Umbilical cord (tissue), 2 donors: ENCODE measurements at places on chromosomes 6 and 20. TPM values are rescaled to one million over a fixed set of nuclear protein-coding genes. Genes with fewer than 3 reads are reported as not detected.

GRCh38 chr20:9301129-9302090 lies 213.0 kb upstream of the LAMP5 start:
- no peak for DNase-seq

OLIG3 gene
- total RNA-seq: not detected

- DNase-seq: no peak
These were observed 10.7 kb upstream of the RAET1L start for GRCh38 chr6:150036081-150036480.

ZNF391 gene
- 1.7 TPM for total RNA-seq

GRCh38 chr20:18832546-18833200 lies 19.1 kb downstream of the SCP2D1 start:
- DNase-seq: peak; percentile 52

GRCh38 chr20:34531608-34532265 lies 15.5 kb downstream of the DYNLRB1 start:
- no peak for DNase-seq

SLX4IP gene
- total RNA-seq: 7.7 TPM

DNA sequence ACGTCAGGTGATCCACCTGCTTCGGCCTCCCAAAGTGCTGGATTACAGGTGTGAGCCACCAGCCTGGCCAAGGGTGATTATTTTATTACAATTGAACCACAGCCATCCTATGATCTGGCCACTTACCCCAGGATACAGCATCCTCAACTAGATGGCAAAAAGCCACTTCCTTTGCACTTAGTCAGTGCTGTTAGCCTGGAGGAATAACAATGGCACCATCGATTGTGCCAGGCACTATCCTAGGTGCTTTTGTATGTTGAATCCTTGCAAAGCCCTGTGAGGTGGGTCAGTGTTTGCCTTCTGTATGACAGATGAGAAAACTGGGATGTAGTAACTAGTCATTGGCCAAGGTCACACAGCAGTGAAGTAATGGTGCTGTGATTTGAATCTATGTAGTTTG lies 11.2 kb upstream of the TTPAL start:
- DNase-seq: no peak

DNA sequence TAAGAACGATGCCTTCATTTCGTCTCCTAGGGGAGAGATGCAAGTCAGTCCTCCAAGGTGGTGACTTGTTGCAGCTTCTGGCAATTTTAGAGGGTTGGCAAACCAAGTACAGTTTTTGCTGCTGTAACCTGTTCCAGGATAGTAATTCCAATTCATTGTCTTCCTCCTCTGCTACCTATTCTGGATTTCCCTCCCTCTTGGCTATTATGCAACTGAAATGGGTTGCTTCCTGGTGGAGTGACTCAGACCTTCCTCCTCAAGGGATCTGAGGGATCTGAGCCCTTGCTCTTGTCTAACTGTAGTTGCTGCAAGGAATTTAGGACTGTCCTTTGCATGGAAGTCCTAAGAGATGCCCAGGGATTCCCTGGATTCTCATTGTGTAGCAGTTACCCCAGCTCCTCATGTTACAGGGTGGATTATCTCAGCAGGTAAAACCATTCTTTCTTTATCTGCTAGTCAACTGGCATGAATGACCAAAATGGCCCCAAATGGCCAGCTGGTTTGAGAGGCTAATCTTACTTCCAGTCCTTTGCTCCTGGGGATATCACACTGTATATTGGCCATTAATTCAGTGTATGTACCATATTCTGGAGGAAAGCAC lies 17.6 kb upstream of the ELMO2 start:
- DNase-seq: no peak

DNA sequence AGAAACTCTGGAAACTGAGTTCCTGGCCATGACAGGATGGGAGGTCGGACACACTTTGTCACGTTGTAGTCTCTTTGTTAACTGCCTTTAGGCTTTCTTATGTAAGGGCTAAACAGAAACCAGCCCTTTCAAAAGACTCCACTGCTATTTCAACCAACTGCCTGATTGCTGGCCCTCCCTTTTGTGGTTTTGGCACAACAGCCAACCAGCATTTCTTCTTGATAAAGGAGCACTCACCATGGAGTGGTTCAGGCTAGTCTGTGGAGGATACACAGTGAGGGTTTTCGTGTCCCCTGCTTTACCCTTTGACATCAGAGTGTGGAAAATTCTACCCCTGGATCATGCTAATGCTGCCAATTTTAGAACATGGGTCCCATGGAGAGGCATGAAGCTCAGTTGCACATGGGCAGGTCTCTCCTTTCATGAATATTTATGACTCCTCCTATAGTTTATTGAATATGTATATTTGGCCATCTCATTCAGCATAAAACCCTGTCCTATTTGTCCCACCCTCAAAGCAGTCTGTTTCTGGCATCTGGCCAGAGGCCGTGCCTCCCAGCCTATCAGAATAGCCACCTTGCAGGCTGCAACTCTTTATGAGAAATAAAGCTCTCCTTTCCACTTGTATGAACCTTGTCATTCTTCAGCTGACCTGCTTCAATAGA lies 148.3 kb downstream of the HS3ST5 start:
- no peak for DNase-seq

DNA sequence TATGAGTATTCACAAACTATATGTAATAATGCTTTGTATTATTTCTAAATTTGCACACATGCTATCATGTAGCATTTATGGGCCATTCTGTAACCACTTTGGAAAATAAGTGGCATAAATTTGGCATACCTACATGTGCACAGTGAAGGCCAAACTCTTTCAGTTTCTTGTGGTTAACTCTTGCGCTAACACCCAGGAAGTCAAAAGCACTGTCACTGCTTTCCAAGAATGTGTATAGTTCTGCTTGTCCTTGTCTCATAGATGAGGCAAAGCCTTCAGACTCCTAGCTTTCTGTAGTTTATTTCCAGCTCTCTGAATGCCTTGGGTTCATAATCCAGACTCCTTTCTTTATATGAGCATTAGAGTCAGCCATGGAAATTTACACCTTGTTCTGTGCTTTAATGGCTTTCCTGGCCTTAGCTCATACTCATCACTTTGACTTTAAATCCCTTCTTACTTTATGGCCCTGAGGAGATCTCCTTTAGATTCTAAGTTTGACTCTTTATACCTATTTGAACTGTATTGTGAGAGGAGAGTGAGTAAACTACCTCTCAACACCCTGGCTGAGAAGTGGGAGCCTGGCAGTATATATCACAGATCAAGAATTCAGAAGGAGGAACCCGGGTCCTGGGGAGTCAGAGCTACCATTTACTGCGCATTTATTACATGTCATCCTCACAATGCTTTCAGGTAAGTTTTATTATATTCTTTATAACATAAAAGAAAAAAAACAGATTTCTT lies 949 bp upstream of the SLC17A3 start:
- DNase-seq: no peak

DNA sequence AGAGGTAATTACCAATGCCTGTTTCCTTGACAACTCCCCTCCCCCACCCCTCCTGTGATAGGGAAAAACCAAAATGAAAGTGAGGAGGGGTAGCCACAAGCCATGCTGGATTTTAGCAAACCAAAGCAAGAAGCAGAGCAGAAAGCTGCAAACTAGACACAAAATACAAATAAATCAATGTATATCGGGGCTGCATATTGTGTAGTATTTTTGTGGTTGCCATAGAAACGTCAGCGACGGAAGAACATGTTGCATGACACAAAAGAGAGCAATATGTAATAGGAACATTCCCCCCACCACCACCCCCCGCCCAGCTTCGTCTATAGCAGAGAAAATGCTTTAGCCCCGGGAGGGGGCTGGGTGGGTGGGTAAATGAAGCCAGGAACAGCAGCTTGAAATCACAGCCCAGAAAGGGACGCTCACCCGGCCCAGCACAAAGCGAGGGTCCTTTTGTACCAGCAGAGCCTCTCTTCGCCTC lies 548 bp downstream of the AGPAT4 start:
- peak; percentile 64 for DNase-seq

DNA sequence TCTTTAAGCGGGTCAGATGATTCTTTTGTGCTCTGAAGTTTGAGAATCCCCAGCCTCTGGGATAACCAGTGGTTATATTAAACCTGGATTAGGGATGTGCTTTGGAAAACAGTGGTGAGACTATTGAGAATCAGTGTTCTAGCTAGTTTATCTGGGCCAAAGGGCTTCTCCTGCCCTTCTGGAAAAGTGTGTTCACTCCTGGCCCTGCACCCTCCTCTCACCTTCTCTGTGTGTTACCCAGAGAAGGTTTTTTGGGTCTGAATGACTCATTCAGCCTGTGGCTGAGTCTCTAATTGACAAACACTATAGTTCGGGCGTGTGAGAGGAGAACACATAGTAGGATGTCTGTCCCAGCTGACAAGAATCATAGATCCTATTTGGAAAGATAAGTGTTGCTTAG lies 66.7 kb downstream of the LRRC1 start:
- peak; percentile 75 for DNase-seq

GRCh38 chr20:11140359-11140758 lies 466.6 kb upstream of the JAG1 start:
- DNase-seq: no peak

- peak; percentile 35 for DNase-seq
These were observed 15.3 kb upstream of the MMP9 start for GRCh38 chr20:45993197-45993951.

DNA sequence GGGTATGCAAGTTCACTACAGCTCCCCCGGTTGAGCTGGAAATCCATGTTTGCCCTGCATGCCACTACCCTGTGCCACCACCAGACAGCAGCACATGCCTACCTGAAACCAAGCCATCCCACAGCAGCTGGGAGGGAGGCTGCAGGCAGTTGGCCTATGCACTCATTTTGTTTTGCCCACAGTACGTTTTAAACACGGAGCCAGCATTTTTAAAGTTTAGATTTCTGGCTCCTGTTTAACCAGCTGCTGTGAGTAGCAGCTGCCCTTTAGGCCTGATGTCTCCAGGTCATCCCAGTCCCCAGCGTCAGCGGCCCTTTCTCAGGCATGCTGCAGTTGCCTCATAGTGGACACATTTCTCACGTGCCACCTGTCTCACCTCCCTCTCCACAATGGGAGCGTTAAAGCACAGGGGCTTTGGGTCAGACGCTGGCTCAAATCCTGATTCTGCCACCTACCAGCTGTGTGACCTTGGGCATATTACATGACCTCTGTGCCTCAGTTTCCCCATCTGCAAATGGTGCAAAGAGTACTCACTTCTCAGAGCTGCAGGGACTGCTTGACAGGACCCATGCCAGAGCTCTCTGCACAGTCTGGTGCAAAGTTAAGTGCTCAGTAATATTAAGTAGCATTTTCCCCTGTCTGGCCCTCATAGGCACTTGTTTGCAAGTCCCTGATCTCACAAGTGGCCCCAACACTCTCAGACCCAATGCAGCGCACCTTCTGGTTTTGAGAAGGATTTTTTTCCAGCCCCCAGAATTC lies 8.2 kb upstream of the UBE2V1 start:
- DNase-seq: peak; percentile 47

- DNase-seq: no peak
These were observed 4.0 kb downstream of the LY6G6F start for GRCh38 chr6:31710523-31711219.

MLIP gene
- total RNA-seq: 2.9 TPM

DNA sequence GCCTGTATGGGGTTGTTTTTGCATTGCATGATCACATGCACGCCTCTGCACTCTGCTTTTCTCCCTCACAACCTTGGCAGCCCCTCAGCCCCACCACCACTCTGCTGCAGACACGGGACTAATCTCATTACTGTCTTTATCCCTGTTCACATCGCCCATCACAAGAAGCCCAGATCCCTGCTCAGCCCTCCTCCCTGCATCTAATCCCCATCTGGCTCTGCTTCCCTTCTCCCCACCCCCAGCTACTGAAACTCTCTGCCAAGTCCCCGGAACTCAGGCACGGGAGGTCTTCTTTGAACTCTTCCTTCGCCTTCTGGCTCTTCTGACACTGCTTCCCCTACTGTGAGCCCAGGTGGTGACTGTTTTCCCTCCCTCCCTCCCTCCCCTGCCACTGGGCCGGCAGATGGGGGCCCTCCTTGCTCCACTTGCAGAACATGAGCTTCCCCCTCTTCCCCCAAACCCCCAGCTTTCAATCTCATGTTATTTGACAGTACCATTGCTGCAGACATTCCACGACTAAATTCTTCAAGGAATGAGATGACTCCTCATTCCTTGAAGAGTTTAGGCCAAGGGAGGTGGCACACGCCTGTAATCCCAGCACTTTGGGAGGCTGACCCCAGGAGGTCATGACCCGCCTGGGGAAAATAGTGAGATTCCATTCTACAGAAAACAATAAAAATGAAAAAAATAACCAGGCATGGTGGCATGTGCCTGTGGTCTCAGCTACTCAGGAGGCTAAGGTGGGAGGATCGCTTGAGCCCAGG lies 21.9 kb upstream of the TULP1 start:
- DNase-seq: peak; percentile 94

GRCh38 chr6:117266257-117267053 lies 1.1 kb downstream of the VGLL2 start:
- no peak for DNase-seq

BNIP5 gene
- 1.2 TPM for total RNA-seq

GRCh38 chr6:127204281-127204680 lies 62.4 kb upstream of the RNF146 start:
- no peak for DNase-seq

GRCh38 chr6:28747631-28748157 lies 176.1 kb downstream of the TRIM27 start:
- no peak for DNase-seq

GRCh38 chr20:45893831-45894230 lies 2.7 kb downstream of the CTSA start:
- no peak for DNase-seq

DNA sequence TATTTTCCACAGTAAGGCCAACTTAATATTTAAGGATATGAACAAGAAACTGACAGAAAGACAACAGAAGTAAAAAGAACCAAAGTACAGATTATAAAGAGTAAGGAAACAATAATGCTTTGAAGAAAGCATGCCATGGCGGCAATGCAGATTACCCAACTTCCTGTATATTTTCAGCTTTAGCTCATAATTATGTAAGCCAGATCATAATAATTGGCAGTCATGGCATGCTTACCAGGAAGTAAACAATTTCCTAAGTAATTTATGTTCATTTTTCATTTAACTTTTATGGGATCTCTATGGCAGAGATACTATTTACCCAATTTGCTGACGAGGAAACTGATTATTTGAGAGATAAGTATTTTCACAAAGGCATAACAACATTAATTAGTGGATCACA lies 988.7 kb downstream of the HACE1 start:
- DNase-seq: no peak

SLC17A2 gene
- total RNA-seq: 0.48 TPM

GRCh38 chr20:58267389-58268215 lies 39.1 kb upstream of the ANKRD60 start:
- DNase-seq: no peak

- DNase-seq: no peak
These were observed 488.3 kb downstream of the CDH26 start for GRCh38 chr20:60446267-60447111.

GRCh38 chr20:20466341-20466879 lies 98.5 kb downstream of the INSM1 start:
- no peak for DNase-seq

ECT2L gene
- not detected for total RNA-seq

NRSN1 gene
- 6.5 TPM for total RNA-seq

LY6G6D gene
- total RNA-seq: not detected

ME1 gene
- 6.5 TPM for total RNA-seq
